ENCODE measurements at places on chromosomes 12 and 14. TPM values are rescaled to one million over a fixed set of nuclear protein-coding genes. Genes with fewer than 3 reads are reported as not detected.

Gene TTC8
- total RNA-seq = 10.4 TPM

Gene HOXC11
- not detected for total RNA-seq

Gene OR4E2
- total RNA-seq = not detected

GRCh38 chr14:55239320-55239719 is 31.9 kb upstream of the FBXO34 start:
- DNase-seq = no peak

- DNase-seq = no peak
Observed at GRCh38 chr14:75429562-75429961, 1.7 kb downstream of the JDP2 start.

DNA sequence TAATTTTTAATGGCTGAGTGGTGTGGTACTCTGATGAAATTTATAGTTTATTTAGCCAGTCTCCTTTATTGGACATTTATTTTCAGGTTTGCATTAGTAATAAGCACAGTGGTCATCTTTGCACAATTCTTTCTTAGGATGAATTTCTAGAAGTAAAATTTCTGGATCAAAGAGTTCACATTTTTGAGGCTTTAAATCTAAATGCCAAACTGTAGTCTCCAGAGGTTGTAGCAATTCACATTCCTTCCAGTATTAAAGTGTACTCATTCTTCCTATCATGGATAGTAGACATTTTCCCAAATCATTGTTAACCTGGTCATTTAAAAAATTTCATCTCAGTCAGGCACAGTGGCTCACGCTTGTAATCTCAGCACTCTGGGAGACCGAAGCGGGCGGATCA is 24.8 kb downstream of the SLC39A9 start:
- DNase-seq = no peak

- DNase-seq = no peak
Observed at GRCh38 chr12:42960087-42960527, 370.6 kb upstream of the PRICKLE1 start.

Data from pulmonary artery endothelial cell (primary cell).